ENCODE measurements at places on chromosomes 1 and 21. TPM values are rescaled to one million over a fixed set of nuclear protein-coding genes. Genes with fewer than 3 reads are reported as not detected.
A peak's percentile ranks its signal among the peaks of the same experiment; 100 is the strongest.

Gene PM20D1
- total RNA-seq: not detected

Gene SPRR5
- not detected for total RNA-seq

Gene HTR6
- total RNA-seq: not detected

Gene RUNX3
- total RNA-seq: 3.4 TPM

DNA sequence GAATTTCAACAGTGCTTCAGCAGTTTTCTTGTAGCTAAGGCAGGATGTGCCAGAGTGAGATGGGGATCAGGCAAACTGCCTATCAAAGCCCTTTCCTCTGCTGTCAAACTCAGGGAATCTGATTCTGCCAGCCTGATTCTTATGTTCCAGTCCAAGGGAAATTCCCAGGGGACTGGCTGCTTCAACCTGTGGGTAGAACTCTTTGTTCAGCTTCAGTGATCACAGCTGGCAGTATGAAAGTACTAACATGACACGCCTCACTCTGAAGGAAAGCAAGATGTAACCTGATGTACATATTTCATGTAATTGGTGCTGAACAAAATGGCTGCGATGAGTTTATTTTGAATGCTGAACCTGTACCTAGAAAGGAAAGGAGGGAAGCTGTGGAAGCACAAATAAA is 40.1 kb upstream of the SLC5A9 start:
- no peaks in the 10 kb centered on the region for H3K27me3 ChIP-seq
- H3K27ac ChIP-seq: no peak overlapping the region
- DNase-seq: no peak

DNA sequence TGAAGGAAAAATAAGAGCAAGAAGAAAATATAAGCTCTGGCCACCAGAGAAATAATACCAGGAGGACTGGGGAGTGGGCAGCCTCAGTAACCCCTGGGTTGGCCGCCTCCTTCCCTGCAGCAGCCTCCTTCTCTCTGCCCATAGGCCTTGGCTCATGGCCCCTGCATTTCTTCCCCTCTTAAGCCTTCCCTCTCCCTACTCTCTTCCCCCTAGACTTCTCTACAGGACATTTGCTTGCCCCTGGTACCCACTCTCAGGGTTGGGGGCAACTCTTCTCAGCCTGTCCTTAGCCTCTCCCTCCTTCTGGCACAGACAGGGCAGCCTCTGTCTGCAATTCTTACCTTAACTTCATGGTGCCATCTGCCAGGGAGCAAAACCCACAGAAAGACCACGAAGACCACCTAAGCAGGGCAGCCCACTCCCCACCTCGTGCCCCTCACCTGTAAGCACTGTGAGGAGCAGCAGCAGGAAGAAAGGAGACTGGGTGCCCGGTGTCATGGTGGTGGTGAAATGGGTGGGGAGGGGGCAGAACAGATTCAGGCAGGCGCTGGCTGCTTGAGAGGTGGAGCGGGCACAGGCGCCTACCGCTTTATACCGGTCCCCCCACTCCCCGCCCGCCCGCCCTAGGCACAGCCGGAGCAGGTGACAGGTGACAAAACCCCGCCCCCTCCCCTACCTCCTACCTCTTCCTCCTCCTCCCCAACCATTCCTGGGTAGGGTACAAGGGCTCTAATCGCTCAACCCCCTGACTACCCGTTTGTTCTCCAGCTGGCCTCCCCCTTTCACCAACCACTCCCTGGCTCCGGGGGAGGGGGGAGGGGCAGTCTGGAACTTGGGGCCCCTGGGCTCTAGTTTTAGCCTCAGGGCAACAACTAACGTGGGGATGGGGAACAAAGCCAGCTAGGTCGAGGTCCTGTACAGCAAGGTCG is 15.1 kb downstream of the THBS3 start:
- H3K36me3 ChIP-seq: no peaks in the 10 kb centered on the region
- H3K27ac ChIP-seq: peak overlapping the region; percentile 73
- peak overlapping the region; percentile 29 for H3K4me3 ChIP-seq
- H3K4me1 ChIP-seq: peaks cover 19% of the 10 kb centered on the region
- no peaks in the 10 kb centered on the region for H3K27me3 ChIP-seq
